ENCODE measurements at places on chromosomes 11 and 22.

GRCh38 chr22:23062616-23063538, 7.4 kb upstream of the GNAZ start:
- DNase-seq, result no peak

GRCh38 chr11:28863422-28863821, 755.2 kb downstream of the METTL15 start:
- DNase-seq, result no peak

- peak; percentile 79 for DNase-seq
Observed at GRCh38 chr22:25475257-25476022, 89.0 kb upstream of the GRK3 start.

- DNase-seq, result no peak
Observed at GRCh38 chr11:102615894-102616432, 9.2 kb downstream of the MMP20 start.

GRCh38 chr11:16015741-16016467, 340.4 kb downstream of the SOX6 start:
- no peak for DNase-seq

DNA sequence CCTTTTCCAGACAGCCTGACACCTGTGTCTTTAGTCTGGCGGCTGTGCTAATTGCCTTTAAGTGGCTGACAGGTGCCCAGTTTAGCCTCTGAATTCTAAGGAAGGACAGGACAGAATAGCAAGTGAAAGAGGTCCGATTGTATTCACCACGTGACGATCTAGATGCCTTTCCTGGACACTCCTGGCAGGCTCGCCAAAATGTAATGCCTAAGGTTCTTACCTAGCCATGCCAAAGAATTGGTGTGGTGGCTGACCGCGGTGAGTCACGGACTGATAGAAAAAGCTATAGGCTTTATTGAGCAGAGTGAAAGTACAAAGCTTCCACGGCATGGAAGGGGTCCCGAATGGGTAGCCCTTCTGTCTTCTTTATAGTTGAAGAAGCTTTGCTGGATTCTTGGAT, 26.7 kb downstream of the ANKRD42 start:
- no peak for DNase-seq

DNA sequence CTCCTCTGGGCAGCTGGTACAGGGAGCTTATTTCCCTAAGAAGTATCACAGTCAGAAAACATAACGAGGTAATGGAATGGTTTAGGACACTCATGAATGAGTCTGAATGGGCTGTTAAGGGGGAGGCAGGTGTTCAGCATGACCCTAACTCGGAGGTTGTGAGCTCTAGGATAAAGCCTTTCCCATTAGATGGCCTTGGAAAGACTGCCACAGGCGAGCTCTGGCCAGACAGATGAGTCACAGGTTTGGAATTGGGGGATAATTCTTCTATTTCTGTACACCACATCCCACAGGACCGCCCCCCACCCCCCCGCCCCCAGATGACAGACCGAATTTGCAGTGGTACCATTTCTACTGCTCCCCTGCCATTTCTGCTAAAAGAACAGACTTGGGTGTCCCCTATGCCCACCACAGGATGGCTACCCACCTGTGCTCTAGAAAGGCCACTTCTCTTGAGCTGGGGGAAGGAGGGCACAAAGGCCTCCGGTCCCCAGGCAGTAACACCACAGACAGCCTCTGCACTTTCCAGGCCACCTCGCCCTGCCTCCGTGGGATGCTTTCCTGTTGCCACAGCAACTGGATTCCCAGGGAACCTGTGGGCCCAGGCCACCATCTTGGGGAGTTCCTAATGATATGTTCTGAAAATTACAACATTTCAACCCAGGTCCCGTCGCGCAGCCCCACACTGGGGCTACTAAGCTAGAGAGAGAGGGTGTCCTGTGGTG, 76.7 kb downstream of the TRIM29 start:
- DNase-seq, result peak; percentile 46

DNA sequence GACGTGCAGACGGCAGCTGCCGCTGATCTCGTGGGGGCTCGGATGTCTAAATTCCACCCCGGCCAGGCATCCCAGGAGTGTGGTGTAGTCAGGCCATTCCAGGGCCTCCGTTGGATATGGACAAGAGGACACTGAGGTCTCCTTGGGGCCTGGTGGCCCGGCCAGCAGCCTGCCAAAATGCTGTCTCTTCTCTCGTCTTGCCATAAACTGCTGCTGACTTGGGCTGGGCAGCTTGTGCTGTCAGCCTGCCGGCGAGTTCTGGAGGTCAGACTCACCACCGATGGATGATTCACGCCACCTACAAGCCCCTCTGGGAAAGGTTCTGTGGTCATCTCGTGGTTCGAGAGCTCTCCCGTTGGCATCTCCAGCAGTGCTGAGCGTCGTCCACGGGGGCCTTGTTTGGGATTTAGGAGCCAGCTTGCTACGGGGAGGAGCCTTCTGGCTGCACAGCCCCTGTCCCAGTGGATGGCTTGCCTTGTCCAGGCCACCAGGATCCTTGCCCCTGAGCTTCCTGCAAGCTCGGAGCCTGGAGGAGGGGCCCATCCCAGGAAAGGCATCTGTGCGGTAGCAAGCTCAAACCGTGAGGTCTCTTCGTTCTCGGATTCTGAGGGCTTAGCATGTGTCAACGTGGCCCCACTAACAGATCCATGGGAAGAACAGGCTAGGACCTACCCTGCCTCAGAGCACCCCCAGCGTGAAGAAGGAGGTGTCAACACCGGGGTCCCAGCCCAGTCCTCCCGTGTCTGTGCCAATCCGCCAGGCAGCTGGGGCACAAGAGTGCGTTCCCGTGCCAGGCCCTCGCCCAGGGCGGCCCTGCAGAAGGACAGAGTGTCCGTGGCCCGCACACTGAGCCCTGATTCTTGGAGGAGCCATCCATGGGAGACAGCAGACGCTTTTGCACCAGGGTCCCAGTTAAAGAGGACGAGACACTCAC, 1114.1 kb downstream of the BRD1 start:
- DNase-seq, result no peak

DNA sequence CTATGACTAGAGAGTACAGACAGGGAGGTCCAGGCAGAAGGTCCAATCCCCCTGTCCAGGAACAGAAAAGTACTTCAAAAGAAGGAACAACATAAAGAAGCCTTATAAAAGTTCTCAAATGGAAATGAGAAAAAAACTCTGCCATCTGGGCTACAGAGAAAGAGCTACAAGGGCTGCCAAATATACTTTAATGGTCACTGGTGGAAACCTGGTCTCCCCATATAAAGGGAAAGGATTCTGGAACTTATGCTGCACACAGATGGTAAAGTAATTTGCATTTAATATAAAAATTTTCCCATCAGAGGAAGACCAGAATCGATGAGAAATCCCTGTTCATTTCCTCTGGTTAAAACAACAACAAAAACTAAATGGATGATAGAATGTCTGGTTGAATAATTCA, 119.4 kb upstream of the MTMR2 start:
- DNase-seq, result no peak

DNA sequence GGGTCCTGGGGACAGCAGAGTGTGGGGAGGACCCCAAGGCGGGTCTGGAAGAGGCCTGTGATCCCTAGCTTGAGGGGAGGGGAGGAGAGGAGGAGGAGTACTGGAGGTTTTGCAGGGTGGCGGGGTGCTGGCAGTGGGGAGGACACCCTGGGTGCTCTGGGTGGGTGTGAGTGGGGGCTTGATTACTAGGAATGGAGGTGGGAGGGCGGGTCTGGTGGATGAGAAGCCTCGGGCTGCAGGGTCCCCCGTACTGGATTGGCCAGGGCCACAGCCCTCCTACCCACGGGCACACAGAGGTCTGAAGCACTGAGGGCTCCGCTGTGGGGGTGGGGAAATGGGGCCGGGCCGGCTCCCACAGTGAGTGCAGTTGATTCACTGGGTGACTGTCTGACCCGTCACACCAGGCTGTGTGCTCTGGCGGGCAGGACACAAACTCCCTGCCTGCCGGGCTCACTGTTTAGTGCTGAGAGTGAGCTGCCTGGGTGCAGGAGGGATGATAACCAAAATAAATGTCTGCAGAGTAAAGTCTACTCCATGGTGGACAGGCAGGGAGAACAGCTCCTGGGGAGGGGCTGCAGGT, 114.2 kb downstream of the CACNA1I start:
- no peak for DNase-seq

DNA sequence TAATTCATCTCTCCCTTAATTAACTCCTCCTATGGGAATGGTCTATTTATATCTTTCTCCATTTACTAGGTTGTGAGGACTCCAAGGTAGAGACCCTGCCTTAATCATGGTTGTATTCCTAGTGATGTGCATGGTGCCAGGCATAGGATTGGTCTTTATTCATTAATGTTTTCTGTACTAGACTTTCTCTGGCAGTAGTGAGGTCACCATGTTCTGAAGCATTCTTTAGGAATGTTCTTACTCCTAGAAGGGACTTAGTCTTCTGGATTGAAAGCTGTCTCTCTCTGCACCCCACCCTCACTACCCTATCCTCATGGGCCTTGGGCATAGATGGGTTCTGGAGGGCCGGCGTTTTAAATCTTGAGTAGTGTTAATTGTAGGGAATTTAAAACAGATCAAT, 10.6 kb upstream of the INSC start:
- DNase-seq, result no peak

- DNase-seq, result no peak
Observed at GRCh38 chr11:78549624-78550409, 24.8 kb downstream of the NARS2 start.

GRCh38 chr11:42770444-42771065, 541.2 kb upstream of the API5 start:
- DNase-seq, result peak; percentile 23

GRCh38 chr22:46058591-46059519, 81.9 kb upstream of the WNT7B start:
- DNase-seq, result no peak

GRCh38 chr22:38291201-38291777, 18.5 kb upstream of the TMEM184B start:
- no peak for DNase-seq

DNA sequence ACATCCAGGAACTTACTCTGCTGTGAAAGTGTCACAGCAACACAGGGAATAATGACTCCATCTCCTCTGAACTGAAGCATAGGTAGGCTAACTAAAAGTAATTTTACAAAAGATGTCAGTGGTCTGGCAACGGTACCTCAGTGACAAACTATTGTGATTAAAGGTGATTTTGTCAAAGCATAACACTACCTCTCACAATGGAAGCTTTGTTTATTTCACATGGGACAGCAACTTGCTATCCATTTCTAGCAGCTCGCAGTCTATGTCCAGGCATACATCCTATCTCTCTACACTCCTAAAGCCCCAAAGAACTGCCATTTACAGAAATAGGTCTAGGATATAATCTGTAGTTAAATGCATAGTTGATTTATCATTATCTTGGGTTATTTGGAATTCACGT, 163.0 kb downstream of the KIRREL3 start:
- DNase-seq, result no peak

DNA sequence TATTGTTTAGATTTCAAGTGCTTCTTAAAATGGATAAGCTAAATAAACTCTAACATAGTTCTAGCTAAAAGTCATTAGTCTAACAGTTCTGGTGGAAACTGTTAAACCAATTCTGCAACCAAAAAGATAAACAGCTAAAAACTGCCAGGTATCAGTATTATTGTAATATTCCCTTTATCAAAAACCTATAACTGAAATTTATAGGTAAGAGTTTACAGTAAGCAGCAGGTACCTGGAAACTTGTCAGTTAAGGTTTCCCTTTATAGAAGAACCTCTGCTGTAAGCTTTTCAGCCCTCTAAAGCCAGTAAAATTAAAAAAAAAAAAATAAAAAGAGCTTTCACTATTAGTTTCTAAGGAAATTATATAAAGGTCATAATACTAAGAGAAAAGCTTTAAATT, 61.0 kb downstream of the LIF start:
- DNase-seq, result no peak

DNA sequence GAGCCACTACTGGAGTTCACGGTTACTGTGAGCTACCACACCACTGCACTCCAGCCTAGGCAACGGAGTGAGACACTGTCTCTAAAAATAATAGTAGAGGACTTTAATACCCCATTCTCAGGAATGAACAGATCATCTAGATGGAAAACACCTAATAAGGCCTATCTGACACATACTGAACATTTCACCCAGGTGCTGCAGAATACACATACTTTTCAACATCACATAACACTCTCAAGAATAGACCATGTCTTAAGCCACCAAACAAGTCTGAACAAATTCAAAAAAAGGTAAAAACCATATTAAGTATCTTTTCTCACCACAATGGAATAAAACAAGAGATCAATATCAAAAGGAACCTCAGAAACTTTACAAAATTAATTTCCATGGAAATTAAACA, 37.9 kb downstream of the DDIAS start:
- DNase-seq, result no peak

DNA sequence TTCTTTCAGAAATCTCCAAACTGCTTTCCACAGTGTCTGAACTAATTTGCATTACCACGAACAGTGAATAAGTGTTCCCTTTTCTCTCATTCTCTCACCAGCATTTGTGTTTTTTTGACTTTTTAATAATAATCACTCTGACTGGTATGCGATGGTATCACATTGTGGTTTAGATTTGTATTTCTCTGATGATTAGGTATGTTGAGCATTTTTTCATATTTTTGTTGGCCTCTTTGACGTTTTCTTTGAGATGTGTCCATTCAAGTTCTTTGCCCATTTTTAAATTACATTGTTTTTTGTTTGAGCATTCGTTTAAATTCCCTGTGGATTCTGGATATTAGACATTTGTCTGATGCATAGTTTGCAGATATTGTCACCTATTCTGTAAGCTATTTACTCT, 1639.6 kb upstream of the TENM4 start:
- no peak for DNase-seq

GRCh38 chr11:73752216-73752867, 8.5 kb downstream of the RAB6A start:
- no peak for DNase-seq

DNA sequence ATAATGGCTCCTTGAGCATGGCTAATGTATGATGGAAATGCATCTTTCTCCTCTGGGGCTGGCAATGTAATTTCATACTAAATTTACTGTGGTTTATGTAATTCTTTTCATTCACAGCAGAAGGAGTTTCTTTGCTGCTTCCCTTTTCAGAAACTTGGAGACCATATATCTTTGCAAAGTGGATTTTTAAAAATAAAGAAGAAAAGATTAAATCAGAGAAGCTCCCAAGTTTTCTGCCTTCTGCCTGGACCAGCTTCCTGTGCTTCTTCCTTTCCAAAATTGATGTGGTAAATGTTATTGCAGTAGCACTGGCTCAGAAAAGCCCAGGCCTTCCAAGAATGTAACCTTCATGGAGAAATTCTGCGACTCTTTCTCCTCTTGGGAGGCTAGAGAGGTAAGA, 300.1 kb upstream of the NCAM1 start:
- DNase-seq, result no peak
